ENCODE measurements at places on chromosomes 16 and 17. TPM values are rescaled to one million over a fixed set of nuclear protein-coding genes. Genes with fewer than 3 reads are reported as not detected.

DNA sequence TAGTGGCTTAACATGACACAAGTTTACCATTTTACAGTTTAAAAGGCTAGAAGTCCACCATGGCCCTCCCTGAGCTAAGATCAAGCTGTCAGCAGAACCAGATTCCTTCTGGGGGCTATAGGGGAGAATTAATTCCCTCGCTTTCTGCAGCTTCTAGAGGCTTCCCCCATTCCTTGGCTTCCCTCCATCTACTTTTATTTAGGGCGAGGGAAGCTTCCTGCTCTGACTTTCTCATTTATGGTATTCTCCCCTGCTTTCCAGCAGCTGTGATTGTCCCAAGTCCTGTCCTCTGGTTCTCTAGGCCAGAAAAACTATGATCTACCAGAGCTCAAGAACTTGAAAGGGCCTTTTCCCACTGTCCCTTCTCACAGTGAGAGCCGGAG is 4.3 kb downstream of the CETP start:
- peaks cover 28% of the 10 kb centered on the region for H3K4me1 ChIP-seq
- DNase-seq: no peak
- H3K27me3 ChIP-seq: no peaks in the 10 kb centered on the region
- no peak overlapping the region for H3K4me3 ChIP-seq
- H3K27ac ChIP-seq: no peak overlapping the region

- H3K27ac ChIP-seq: no peak overlapping the region
- H3K27me3 ChIP-seq: no peaks in the 10 kb centered on the region
- peaks cover 62% of the 10 kb centered on the region for H3K36me3 ChIP-seq
- peak; percentile 15 for DNase-seq
- H3K4me1 ChIP-seq: peaks cover 14% of the 10 kb centered on the region
Observed at GRCh38 chr16:69166221-69166833, 20.6 kb upstream of the SNTB2 start.

- no peak overlapping the region for H3K27ac ChIP-seq
- peaks cover 6% of the 10 kb centered on the region for H3K36me3 ChIP-seq
- no peak for DNase-seq
- H3K4me3 ChIP-seq: no peak overlapping the region
- no peaks in the 10 kb centered on the region for H3K27me3 ChIP-seq
Observed at GRCh38 chr17:75922173-75922961, 17.7 kb upstream of the MRPL38 start.

GRCh38 chr16:11073407-11073999 is 129.1 kb downstream of the CLEC16A start:
- H3K4me1 ChIP-seq: peaks cover 26% of the 10 kb centered on the region
- DNase-seq: no peak
- peaks cover 1% of the 10 kb centered on the region for H3K36me3 ChIP-seq
- no peak overlapping the region for H3K27ac ChIP-seq

The FGF11 gene
- total RNA-seq: 1.7 TPM

The TVP23A gene
- not detected for total RNA-seq

Measured in CD4-positive, alpha-beta T cell (primary cell).